ENCODE measurements at places on chromosomes 6 and 20. TPM values are rescaled to one million over a fixed set of nuclear protein-coding genes. Genes with fewer than 3 reads are reported as not detected.

DNA sequence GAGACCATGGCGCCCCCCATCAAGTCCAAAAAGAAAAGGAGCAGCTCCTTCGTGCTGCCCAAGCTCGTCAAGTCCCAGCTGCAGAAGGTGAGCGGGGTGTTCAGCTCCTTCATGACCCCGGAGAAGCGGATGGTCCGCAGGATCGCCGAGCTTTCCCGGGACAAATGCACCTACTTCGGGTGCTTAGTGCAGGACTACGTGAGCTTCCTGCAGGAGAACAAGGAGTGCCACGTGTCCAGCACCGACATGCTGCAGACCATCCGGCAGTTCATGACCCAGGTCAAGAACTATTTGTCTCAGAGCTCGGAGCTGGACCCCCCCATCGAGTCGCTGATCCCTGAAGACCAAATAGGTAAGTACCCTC is 41.7 kb upstream of the NAA20 start:
- no peak overlapping the region for H3K27ac ChIP-seq
- DNase-seq = no peak
- peaks cover 22% of the 10 kb centered on the region for H3K4me1 ChIP-seq
- no peak overlapping the region for H3K4me3 ChIP-seq
- H3K36me3 ChIP-seq = no peaks in the 10 kb centered on the region

CGA gene
- total RNA-seq = not detected

GRCh38 chr20:49508435-49509199 is 26.1 kb upstream of the KCNB1 start:
- no peak for DNase-seq
- no peaks in the 10 kb centered on the region for H3K4me1 ChIP-seq
- H3K27me3 ChIP-seq = peaks cover 5% of the 10 kb centered on the region
- no peak overlapping the region for H3K27ac ChIP-seq

DNA sequence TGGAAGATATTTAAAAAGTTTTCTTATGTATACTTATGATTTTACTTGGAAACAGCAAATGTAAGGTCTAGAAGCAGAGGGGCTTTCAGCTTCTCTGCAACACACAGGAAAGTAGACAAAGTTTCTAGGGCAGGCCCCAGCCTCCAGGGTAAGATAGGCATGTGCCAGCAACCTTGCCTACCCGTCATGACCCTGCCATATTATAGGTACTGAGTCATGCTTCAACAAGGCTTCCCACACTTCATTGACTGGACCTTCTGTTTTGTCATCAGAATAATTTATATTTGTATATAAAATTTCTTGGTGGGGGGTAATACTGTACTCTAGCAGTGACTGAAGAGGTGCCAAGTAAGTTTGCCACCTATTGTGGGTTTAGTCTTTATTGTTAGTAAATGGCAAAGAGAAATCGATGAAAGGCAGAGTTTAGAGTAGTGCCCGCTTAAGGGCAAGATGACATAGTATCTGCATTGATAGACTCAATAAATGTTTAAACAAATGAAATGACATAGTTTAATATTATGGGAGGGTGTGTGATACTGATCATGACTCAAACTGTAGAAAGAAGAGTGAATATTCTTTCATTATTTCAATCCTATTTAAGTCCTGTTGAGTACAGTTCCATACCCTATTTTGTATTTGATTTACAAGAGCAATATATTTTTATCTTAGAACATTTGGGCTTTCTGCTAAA is 95.6 kb downstream of the JARID2 start:
- no peaks in the 10 kb centered on the region for H3K36me3 ChIP-seq
- peak overlapping the region; percentile 22 for H3K27ac ChIP-seq
- no peaks in the 10 kb centered on the region for H3K27me3 ChIP-seq
- H3K4me1 ChIP-seq = peaks cover 76% of the 10 kb centered on the region
- peak overlapping the region; percentile 17 for H3K4me3 ChIP-seq
- no peak for DNase-seq

FABP7 gene
- total RNA-seq = not detected

SNX14 gene
- total RNA-seq = 63.0 TPM

GRCh38 chr6:6661684-6662083 is 73.2 kb downstream of the LY86 start:
- no peak overlapping the region for H3K4me3 ChIP-seq
- H3K4me1 ChIP-seq = peaks cover 24% of the 10 kb centered on the region
- no peak for DNase-seq
- H3K27ac ChIP-seq = no peak overlapping the region

DNA sequence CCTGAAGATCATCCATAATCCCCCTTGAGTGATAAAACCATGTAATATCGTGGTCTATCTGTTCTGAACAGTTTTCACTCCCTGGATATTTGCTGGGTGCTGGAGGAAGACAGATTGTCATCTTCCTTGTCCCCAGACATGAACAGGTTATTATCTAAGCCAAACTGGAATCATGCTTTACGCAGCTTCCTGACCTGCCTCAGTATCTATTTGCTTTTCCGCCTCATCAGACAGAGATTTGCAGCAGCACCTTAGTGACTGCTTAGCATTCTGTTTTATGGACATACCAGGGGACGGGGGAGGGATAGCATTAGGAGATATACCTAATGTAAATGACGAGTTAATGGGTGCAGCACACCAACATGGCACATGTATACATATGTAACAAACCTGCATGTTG is 124.6 kb downstream of the SLC23A2 start:
- no peak for DNase-seq
- H3K27me3 ChIP-seq = no peaks in the 10 kb centered on the region
- H3K27ac ChIP-seq = no peak overlapping the region
- peaks cover 14% of the 10 kb centered on the region for H3K36me3 ChIP-seq
- no peak overlapping the region for H3K4me3 ChIP-seq

DNA sequence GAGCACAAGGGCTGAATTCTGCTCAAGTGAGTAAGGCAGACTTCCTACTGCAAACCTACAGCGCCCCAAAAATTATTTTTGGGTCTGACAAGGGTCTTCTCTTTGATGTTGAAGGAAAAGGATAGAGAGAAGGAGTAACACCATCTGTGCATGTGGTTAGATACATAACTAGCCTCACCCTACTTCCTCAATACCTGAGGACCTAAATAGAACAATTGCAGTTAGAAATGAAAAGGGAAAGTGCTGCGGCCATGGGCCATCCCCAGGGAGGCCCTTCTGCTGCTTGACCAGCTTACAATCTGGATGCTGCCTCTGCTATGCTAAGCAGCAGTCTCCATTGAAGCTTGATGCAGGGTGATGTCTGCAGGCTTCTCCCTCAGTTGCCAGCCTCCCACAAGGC is 63.2 kb upstream of the ARMH2 start:
- peaks cover 95% of the 10 kb centered on the region for H3K4me1 ChIP-seq
- H3K4me3 ChIP-seq = no peak overlapping the region
- no peak for DNase-seq
- peaks cover 85% of the 10 kb centered on the region for H3K36me3 ChIP-seq

DNA sequence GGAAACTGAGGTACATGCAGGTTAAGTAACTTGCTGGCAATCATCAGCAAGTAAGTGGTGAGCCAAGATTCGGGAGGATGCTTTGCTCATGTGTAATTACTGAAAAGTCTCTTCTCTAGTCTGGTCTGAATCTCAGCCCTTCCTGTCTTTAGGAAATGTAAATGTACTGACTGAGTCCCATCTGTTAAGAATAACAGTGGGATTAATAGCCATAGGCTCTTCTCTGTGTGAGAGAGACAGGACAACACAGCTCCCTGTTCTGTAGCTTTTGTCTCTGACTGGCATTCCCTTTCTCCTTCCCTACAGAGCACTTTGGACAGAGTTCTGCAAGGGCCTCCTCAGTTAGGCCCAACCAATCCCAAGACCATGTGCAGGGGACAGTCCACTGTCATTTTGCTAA is 131.3 kb upstream of the OGFRL1 start:
- H3K4me3 ChIP-seq = no peak overlapping the region
- no peak for DNase-seq
- no peaks in the 10 kb centered on the region for H3K27me3 ChIP-seq
- no peaks in the 10 kb centered on the region for H3K4me1 ChIP-seq
- H3K36me3 ChIP-seq = no peaks in the 10 kb centered on the region
- H3K27ac ChIP-seq = no peak overlapping the region

DNA sequence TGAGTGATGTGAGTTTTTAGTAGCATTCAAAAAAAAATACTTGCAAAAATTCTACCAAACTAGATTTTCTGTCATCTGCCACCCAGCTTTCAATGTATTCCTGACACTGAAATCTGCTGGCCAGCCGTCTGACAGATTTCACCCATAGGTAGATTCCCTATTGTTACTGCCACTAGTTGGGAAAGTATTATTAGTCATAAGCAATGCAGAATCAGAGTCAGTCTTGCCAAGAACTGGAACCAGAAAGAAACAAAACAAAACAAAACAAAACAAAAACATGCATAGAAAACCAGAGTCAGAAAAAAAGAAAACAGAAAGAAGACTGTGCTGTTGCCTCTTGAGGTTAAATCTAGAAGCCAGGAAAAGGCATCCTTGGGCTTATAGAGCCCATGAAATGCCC is 293.1 kb upstream of the KCNQ5 start:
- H3K4me3 ChIP-seq = no peak overlapping the region
- H3K27me3 ChIP-seq = no peaks in the 10 kb centered on the region
- no peaks in the 10 kb centered on the region for H3K36me3 ChIP-seq
- no peaks in the 10 kb centered on the region for H3K4me1 ChIP-seq
